ENCODE measurements at places on chromosomes 3 and 15.

- no peak for DNase-seq
These were observed 16.7 kb downstream of the KAT2B start for GRCh38 chr3:20056725-20057611.

DNA sequence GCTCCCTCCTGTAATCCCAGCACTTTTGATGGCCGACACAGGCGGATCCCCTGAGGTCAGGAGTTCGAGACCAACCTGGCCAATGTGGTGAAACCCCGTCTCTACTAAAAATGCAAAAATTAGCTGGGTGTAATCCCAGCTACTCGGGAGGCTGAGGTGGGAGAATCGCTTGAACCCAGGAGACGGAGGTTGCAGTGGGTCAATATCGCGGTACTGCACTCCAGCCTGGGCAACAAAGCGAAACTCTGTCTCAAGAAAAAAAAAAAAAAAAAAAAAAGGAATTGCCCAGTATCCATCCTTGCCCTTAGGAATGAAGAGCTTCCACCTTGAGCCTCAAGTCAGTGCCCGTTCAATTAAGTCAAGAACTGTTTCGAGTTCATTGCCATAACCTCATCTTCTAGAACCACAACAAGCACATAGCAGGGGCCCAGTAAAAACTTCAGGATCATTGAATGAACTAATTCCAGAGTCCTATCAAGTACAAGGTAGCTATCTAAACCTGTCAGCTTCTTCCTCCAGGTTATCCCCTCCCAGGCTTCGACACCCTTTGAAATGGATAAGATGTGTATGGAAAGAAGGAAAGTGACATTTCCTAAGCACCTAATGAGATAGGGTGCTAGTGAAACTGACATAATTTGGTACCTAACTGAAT, 826 bp downstream of the DBR1 start:
- DNase-seq: no peak

DNA sequence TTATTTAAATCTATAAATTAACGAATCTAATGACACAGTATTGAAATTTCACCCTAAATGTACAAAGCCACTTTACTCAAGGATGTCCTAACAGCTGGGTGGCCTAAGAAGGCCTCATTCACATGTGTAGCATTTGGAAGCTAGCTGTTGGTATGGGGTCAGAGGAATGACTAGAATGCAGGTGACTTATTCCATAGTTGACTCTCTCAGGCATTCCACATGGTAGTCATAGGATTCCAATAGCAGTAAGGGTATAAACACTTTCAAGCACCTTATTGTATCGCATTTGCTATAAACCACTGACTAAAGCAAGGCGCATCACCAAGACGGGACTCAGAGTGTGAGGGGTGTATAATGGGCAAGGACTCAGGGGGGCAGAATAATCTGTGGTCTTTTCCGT, 294.8 kb upstream of the EPHA3 start:
- DNase-seq: no peak

GRCh38 chr3:179589143-179589542, 15.3 kb downstream of the MRPL47 start:
- no peak for DNase-seq

GRCh38 chr3:150292891-150293290, 115.2 kb upstream of the TSC22D2 start:
- no peak for DNase-seq

DNA sequence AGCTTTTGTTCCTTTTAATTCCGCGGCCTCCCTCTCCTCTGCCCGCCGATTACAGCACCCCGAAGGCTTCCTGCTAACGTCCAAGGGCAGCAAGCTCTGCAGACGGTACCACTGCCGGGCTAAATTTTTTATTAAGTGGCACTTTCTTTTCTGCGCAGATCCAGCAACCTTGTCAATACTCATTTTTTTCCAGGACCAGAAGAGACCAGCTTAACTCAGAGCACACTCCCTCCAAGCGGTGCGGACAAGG, 542 bp upstream of the MEIS2 start:
- no peak for DNase-seq

- DNase-seq: no peak
These were observed 130.2 kb upstream of the COL8A1 start for GRCh38 chr3:99508191-99508590.

GRCh38 chr15:75531041-75531450, 48.1 kb downstream of the PTPN9 start:
- no peak for DNase-seq

DNA sequence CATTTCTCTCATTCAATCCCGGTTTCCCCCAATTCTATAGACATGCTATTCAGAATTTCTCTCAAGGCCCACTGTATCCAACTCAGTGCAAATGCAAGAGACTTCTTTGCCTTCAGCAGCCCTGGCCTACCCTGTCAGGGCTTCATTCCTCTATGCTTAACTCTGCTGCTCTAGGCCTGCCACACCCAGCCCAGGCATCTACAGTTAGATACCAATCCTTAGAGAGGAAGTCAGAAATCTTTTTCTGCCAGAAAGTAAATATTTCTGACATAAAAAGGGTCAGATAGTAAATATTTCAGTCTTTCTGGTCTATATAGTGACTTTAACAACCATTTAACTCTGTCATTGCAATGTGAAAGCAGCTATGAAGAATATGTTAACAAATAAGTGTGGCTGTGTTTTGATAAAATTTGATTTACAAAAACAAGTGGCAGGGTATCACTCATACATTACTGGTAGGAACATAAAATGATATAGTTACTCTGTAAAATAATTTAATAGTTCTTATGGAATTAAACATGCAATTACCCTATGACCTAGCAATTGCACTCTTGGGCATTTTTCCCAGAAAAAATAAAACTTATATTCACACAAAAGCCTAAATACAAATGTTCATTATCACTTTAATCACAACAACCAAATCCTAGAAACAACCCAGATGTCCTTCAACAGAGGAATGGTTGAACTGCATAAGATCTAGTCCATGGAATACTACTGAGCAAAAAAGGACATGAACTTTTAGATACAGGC, 942.0 kb downstream of the SQOR start:
- DNase-seq: no peak

DNA sequence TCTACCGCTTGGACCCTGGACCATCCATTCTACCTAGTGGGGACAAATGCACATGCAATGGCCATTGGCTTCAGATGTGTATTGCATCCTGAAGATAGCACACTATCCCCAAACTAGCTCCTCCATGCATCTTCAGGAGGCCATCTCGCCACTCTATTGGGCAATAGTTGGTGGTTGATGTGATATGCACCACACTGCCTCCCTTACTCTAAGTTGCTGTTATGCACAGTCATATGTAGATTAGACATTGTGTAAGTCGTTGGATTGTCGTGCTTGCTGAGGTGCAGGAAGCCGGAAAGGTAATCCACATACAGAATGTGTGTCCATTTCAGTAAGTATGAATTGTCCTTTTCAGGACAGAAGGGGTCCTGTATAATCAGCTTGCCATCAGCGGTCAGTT, 26.7 kb upstream of the PLA2G4D start:
- DNase-seq: no peak

GRCh38 chr15:100880139-100880896, 687 bp downstream of the ALDH1A3 start:
- DNase-seq: no peak

GRCh38 chr3:55427739-55428138, 59.4 kb downstream of the WNT5A start:
- no peak for DNase-seq

DNA sequence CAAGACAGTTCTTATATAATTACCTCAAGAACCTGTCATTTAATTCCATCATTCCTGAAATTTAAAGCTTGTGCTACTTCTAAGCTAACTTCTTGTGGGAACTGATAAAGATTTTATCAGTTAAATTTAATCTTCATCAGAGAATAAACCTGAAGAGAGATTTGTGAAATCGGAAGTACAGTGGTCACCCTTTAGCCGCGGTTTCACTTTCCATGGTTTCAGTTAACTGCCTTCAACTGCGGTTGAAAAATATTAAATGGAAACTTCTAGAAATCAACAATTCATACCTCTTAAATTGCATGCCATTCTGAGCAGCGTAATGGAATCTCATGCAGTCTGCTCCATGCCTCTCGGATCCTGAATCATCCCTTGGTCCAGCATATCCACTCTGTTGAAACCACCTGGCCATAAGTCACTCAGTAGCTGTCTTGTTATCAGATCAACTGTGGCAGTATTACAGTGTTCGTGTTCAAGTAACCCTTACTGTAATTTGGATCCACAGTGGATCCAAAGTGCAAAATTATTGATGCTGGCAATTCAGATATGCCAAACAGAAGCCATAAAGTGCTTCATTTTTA, 626.1 kb downstream of the CADM2 start:
- DNase-seq: no peak

DNA sequence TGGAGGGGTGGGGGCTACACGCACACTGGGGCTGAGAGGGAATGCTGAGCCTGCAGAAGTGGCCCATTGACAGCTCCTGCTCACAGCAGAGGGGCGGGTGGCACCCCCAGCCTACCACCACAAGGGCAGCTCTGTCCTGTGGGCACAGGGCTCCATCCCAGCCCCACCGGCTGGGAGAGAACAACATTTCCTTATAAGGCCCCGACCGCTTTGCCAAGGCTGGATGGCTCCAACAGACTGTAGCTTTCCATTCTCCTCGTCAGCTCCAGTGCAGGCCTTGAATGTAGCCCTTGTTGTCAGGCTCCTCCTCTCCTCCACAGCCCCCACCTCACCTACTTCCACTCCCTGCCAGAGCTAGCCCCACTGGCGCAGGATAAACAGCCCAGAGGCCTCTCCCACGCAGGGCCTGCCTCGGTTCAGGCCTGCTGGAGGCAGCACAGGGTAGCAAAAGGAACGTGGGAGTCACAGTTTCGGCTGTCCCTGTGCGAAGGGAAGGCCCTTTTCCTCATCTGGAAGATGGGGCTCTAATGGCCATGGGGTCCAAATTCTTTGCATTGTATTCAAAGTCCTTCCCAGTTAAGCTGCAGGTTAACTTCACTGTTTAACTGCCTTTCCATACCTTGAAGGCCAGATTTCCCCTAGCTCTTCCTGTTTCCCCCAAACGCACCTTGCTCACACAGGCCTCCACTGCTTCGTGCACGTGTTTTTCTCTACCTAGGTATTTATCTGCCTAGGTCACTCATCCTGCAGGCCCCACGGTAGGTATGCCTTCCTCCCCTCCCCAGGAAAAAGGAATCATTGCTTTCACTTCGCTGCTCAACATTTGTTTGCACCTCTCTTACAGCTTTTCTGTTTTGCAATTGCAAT, 101.6 kb upstream of the LPP start:
- no peak for DNase-seq

DNA sequence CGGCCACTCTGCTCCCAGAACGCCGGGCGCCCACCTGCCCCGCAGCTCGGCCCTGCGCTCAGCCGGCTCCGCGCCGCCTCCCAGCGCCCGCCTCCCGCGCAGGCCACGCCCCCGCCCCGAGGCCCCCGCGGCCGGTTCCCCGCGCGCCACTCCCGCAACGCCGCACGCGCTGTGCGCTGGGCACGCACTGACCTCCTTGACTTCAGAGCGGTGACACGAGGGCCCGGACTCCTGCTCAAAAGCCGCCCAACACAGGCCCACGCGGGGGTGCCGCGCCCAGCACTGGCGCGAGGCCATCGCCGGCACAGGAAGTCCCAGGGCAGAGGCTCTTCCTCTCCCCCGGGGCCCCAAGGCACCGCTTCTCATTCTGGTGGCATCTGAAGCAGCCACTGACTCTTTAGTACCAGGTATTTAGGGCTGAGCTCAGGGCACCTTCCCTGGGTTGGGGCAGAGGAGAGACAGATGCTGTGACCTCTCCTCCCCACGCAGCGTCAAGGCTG, 12.4 kb downstream of the TNK2 start:
- DNase-seq: peak; percentile 44

GRCh38 chr3:161415506-161416231, 44.4 kb upstream of the SPTSSB start:
- no peak for DNase-seq

- DNase-seq: no peak
These were observed 57.6 kb downstream of the LRIG1 start for GRCh38 chr3:66443118-66443803.

DNA sequence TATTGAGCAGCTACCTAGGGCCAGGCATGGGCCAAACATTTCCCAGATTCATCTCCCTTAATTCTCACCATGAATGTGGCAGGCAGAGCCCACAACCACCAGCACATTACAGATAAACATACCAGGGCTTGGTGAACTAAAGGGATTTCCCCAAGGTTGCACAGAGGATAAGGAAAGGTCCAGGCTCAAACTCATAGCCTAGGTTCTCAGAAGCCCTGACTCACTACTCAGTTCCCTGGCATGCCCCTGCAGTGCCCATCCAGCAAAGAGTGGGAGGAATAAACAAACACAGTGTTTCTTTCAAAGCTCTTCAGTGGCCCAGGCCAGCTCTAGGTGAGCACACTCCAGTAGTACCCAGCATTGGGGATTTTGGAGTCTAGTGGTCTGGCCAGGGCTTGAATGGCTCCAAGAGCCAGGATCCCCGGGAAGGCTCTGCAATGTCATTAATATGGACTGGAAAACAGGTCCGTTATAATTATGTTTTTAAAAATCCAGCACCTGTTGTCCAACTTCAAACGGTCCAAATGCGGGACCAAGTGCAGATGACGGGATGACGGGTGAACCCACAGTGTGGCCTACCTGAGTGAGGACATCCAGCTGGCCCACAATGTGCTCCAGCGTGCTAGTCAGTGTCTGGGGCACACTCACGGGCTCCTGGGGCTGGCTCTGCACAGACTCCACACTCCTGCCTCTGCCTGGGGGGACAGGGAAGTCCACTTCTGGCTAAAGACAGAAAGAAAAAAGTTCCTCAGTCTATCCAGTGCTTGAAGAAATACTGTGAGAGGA, 39.8 kb upstream of the DUSP7 start:
- DNase-seq: no peak

GRCh38 chr3:187210091-187210490, 12.8 kb downstream of the RTP1 start:
- DNase-seq: no peak

GRCh38 chr15:70519616-70520015, 243.7 kb downstream of the UACA start:
- no peak for DNase-seq

DNA sequence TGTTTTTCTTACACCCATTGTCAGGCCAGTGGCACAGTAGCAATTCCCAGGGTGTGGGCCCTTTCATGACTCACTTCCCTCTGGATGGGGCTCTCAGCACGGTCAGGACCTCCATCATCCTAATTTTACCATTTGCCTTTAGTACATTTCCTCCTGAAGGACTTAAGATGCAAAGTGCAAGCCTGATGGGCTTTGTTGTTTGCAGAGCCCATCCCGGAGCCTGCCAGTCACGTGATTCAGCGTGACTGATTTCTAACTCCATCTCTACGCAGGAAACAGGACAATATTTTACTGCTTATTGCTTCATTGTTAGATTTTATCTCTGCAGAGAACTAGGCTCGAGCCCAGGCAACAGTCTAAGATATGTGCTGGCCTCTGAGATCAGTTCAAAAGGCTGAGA, 223.7 kb downstream of the PDZRN3 start:
- no peak for DNase-seq

DNA sequence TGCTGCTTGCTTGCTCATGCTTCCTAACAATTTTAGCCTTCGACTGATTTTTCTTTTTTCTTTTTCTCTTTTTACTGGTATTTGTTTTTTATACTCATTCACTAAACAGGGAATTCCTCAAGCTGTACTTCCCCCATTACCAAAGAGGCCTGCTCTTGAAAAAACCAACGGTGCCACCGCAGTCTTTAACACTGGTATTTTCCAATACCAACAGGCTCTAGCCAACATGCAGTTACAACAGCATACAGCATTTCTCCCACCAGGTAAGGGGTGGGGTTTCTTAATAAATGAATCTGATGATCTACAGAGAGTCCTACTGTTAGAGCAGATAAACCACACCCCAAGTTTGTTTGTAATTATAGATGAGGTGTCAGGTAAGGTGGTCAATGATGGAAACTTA, 178.8 kb downstream of the MBNL1 start:
- no peak for DNase-seq

GRCh38 chr3:135966271-135966961, 888 bp downstream of the PPP2R3A start:
- DNase-seq: no peak
